ENCODE measurements at places on chromosomes 6 and 20. TPM values are rescaled to one million over a fixed set of nuclear protein-coding genes. Genes with fewer than 3 reads are reported as not detected.

PRR18 gene
- total RNA-seq, result not detected

LTB gene
- total RNA-seq, result 16.5 TPM

TULP1 gene
- total RNA-seq, result not detected

TBXT gene
- not detected for total RNA-seq

HLA-DPA1 gene
- 12.8 TPM for total RNA-seq

LTA gene
- not detected for total RNA-seq

DSP gene
- total RNA-seq, result 20.6 TPM

TRIM31 gene
- not detected for total RNA-seq

RHAG gene
- not detected for total RNA-seq

FERMT1 gene
- total RNA-seq, result 1.2 TPM

CABLES2 gene
- total RNA-seq, result 7.8 TPM

DZANK1 gene
- 2.3 TPM for total RNA-seq

SCRT2 gene
- total RNA-seq, result not detected

WASF1 gene
- 25.6 TPM for total RNA-seq

ZBTB12 gene
- total RNA-seq, result 1.7 TPM

FAM83C gene
- not detected for total RNA-seq

BFSP1 gene
- total RNA-seq, result 6.4 TPM

TFAP2D gene
- not detected for total RNA-seq

TBX18 gene
- total RNA-seq, result 3.7 TPM

SHLD1 gene
- total RNA-seq, result 4.4 TPM

DOK5 gene
- 1.5 TPM for total RNA-seq

SLC16A10 gene
- total RNA-seq, result not detected

MOCS1 gene
- 12.1 TPM for total RNA-seq

LY6G6C gene
- total RNA-seq, result not detected

All from glomerular endothelial cell (primary cell).